ENCODE measurements at places on chromosomes 16 and 17. TPM values are rescaled to one million over a fixed set of nuclear protein-coding genes. Genes with fewer than 3 reads are reported as not detected.

Gene RCVRN
- 0.49 TPM for total RNA-seq

Gene CBX2
- total RNA-seq = 5.6 TPM

Gene CHCT1
- total RNA-seq = not detected

Gene CACNA1H
- total RNA-seq = 10.8 TPM

Gene DOC2B
- 10.1 TPM for total RNA-seq

Gene ZG16
- total RNA-seq = not detected

Gene CPSF4L
- total RNA-seq = not detected

DNA sequence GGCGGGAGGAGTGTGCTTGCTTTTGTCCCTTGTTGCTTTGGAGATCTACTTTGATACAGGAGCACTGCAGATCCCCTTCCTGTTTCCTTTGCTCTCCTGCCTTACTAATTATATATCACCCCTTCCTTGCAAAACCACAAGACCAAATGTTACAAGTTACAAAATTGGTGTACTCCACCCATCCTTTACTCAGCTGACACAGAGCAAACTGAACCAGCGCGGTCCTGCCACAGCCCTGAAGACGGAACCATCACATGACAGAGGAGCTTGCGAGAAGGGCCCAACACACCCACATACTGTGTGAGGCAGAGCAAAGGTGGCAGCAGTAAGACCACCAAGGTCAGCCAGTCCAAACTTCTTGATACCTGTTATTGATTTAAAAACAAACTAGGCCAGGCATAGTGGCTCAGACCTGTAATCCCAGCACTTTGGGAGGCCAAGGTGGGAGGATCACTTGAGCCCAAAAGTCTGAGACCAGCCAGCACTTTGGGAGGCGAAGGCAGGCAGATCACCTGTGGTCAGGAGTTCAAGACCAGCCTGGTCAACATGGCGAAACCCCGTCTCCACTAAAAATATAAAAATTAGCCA is 33.2 kb downstream of the CYTH1 start:
- no peaks in the 10 kb centered on the region for H3K36me3 ChIP-seq
- H3K4me1 ChIP-seq = peaks cover 47% of the 10 kb centered on the region
- no peaks in the 10 kb centered on the region for H3K27me3 ChIP-seq
- H3K4me3 ChIP-seq = no peak overlapping the region
- peak; percentile 93 for DNase-seq
- H3K27ac ChIP-seq = peak overlapping the region; percentile 92

DNA sequence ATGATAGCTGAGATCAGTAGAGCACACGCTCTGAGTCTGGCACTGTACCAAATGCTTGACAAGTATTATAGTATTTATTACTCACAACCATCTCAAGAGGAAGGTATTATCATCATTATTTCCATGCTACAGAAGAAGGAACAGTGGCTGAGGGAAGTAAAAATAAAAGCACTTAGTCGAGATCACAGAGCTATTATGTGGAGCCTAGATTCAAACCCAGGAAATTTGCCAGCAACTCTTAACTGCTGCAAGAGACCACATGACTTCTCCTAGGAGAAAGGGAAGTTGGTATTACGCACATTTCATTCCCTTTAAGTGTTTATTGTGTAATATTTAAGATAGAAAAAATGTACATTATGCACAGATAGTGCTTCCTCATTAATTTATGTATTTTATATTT is 1.0 kb upstream of the RHOT1 start:
- no peak for DNase-seq
- H3K36me3 ChIP-seq = no peaks in the 10 kb centered on the region
- H3K4me3 ChIP-seq = peak overlapping the region; percentile 71

GRCh38 chr16:75402159-75402820 is 31.0 kb downstream of the CFDP1 start:
- no peaks in the 10 kb centered on the region for H3K36me3 ChIP-seq
- DNase-seq = no peak
- peaks cover 18% of the 10 kb centered on the region for H3K4me1 ChIP-seq
- H3K27ac ChIP-seq = peak overlapping the region; percentile 76
- H3K4me3 ChIP-seq = no peak overlapping the region
- H3K27me3 ChIP-seq = no peaks in the 10 kb centered on the region

DNA sequence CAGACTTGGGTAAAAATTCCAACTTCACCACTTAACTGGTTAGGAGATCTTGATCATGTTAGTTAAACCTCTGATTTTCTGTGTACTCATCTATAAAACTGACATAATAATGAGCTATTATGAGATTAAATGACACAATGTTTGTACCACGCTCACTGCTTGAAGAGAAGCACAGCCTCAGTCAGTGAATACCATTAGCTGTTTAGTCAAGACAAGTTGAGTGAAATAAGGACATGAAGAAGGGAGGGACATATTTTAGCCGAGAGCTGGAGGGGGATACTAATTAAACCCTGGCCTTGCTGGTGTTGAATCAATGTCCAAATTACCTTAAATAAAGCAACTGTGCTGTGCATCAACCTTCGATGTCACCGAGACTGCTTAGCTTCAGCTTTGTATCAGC is 105.1 kb upstream of the TOX3 start:
- H3K4me1 ChIP-seq = no peaks in the 10 kb centered on the region
- DNase-seq = no peak
- no peaks in the 10 kb centered on the region for H3K27me3 ChIP-seq
- H3K4me3 ChIP-seq = no peak overlapping the region
- H3K27ac ChIP-seq = no peak overlapping the region

- H3K27ac ChIP-seq = no peak overlapping the region
- DNase-seq = peak; percentile 60
- no peaks in the 10 kb centered on the region for H3K27me3 ChIP-seq
- H3K36me3 ChIP-seq = no peaks in the 10 kb centered on the region
- H3K4me1 ChIP-seq = no peaks in the 10 kb centered on the region
- H3K4me3 ChIP-seq = no peak overlapping the region
Observed at GRCh38 chr16:50881331-50881830, 139.5 kb downstream of the CYLD start.

DNA sequence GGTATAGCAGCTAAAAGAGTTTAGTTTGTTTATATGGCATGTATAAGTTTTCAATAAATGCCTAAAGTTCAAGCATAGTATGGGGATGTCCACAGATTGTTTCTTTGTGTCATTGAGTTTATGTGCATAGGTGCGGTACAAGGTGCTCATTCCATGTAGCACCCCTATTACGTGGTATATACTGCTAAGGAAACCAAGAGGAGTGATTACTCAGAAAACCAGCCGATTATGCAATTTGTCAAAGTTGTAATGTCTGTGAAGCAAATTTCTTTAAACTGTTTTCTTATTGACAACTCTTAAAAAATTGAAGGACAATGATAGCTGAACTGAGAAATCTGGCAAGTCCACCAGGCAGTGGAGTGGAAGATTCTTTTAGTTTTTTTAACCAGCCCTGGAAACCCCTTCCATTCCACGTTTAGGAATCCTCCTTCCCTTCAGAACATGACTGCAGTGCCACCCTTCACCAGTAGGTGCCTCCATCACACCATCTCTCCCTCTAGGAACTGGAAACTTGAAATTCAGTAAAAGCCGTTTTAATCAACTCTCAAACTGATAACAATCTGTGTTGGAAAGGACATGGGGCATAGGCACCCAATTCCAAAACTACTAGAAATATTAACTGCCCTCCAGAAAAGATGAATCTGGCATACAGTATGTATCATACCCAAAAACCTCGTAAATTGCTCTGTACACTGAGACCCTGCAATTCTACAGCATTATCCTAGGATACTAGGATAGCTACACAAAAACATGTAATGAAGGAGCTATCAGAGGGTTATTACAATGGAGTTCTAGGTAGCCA is 43.5 kb downstream of the REXO5 start:
- no peaks in the 10 kb centered on the region for H3K27me3 ChIP-seq
- peaks cover 40% of the 10 kb centered on the region for H3K4me1 ChIP-seq
- no peak overlapping the region for H3K4me3 ChIP-seq
- peak overlapping the region; percentile 82 for H3K27ac ChIP-seq

DNA sequence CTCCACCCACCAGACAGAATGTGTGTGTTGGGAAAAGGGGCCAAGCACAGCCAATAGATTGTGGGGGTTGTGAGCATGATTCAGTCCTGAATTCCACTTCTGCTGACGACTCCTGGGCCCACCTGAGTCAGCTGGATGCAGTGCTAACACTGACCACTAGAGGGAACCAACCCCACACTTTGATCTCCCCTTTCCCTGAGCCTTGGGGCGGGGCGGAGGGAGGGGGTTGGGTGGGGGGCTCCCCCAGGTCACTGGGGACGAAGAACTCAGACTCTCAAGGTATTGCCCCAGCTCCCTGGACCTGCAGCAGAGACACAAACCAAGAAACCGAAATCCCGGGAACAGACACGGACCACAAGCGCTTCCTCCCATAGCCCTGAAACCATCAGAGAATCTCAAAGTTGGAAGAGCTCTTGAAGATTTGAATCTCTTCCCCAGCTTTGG is 621 bp upstream of the CSHL1 start:
- H3K27ac ChIP-seq = no peak overlapping the region
- no peaks in the 10 kb centered on the region for H3K4me1 ChIP-seq
- H3K36me3 ChIP-seq = no peaks in the 10 kb centered on the region
- no peak overlapping the region for H3K4me3 ChIP-seq

GRCh38 chr16:89319886-89320781 is 102.6 kb downstream of the ZNF778 start:
- H3K27ac ChIP-seq = peak overlapping the region; percentile 64
- H3K36me3 ChIP-seq = no peaks in the 10 kb centered on the region
- peaks cover 100% of the 10 kb centered on the region for H3K4me1 ChIP-seq
- no peaks in the 10 kb centered on the region for H3K27me3 ChIP-seq

- no peak for DNase-seq
- H3K4me1 ChIP-seq = no peaks in the 10 kb centered on the region
- H3K27me3 ChIP-seq = no peaks in the 10 kb centered on the region
- H3K27ac ChIP-seq = no peak overlapping the region
Observed at GRCh38 chr17:72901657-72902056, 190.8 kb downstream of the SLC39A11 start.

Data from vagina (tissue), 2 donors.